ENCODE measurements at places on chromosomes 4 and X.

DNA sequence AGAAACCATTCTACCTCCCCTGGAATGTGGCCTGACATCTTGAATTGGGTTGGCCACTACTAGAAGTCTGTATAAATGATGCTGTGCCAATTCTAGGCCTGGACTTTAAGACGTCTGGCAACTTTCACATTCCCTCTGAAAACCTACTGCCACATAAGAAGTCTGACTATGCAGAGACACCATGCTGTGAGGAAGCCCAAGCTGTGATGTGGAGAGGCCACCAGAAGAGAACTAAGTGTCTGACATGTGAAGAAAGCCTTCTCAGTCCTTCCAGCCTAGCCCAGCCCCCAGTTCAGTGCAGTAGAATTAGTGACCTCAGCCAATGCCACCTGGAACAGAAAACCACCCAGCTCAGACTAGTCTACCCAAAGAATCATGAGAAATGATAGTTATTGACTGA is 24.2 kb upstream of the FAM9C start:
- DNase-seq: no peak

DNA sequence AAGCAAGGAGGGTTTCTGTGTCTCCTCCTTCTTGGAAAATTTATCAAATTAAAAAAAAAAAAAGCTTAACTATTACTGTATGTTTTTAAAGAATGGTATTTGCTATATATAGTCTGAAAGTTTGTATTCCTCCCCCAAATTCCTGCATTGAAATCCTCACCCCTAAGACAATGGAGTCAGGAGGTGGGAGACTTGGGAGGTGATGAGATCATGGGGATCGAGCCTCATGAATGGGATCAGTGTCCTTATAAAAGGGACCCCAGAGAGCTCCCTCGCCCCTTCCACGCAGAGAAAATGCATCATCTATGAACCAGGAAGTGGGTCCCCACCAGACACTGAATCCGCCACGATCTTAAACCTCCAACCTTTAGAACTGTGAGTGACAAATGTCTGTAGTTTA is 50.1 kb downstream of the DHRSX start:
- no peak for DNase-seq

GRCh38 chrX:119760026-119760877 is 1.9 kb downstream of the SOWAHD start:
- DNase-seq: no peak

DNA sequence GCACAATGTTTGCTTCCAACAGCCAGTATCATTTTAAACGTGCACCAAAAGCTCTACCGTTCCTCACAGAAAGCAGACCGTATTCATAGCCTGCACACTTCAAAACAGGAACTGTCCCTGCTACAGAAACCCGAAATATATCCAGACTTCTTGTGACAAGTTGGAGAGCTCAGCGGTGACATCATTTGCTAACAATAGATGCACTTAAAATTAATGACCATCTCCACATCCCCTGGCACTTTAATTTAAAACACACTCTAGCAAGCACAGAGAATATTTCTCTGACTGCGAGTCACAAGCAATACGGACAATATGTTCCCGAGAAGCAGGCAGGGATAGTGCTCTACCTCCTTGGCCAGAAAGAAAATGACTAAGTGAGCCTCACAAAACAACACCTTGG is 2.5 kb downstream of the NYX start:
- DNase-seq: no peak

DNA sequence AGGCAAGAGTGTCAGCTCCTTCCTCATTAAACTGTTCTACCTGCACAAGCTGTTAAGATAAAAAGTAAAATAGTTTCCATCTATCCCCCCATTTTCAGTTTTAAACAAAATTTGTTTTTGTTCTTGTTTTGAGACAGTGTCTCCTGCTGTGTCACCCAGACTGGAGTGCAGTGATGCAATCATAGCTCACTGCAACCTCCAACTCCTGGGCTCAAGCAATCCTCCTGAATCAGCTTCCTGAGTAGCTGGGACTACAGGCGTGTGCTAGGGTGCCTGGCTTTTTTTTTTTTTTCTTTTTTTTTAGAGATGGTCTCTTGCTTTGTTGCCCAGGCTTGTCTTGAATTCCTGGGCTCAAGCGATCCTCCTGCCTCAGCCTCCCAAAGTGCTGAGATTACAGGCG is 105.4 kb downstream of the HS6ST2 start:
- no peak for DNase-seq

DNA sequence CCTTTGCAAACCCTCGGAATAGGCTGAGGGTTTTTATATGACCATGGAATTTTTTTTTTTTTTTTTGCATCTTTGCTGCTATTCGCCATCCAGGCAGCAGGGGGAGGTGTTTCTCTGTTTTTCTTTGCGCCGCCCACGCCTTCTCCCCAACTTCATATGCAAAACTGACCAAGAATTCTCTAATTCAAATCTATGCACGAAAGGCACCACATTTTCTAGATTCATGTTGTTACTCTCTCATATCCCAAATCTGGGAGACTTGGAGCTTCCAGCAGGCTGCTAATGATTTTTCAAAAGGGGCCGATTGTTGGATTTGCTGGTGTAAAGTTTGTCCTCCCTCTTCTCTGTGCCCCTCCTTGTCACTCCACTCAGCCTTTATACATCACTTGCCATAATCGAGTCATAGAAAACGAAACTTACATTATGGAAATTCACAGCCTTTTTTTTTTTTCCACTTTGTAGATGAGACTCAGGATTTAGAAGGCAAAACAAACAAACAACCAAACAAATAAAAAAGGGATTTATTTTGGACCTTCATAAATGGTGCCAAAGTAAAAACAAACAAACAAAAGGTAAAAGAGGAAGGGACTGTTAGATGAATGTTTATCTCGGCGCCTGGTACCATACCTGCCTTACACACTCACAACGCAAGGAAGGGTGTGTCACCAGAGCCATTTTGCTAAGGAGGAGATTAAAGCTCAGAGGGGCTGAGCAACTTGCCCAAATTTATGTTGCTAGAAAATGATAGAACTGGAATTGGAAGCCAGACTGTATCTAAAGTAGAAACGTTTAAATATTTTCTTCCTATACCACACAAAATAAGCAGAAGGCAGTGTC is 29.3 kb upstream of the BOD1L1 start:
- no peak for DNase-seq

DNA sequence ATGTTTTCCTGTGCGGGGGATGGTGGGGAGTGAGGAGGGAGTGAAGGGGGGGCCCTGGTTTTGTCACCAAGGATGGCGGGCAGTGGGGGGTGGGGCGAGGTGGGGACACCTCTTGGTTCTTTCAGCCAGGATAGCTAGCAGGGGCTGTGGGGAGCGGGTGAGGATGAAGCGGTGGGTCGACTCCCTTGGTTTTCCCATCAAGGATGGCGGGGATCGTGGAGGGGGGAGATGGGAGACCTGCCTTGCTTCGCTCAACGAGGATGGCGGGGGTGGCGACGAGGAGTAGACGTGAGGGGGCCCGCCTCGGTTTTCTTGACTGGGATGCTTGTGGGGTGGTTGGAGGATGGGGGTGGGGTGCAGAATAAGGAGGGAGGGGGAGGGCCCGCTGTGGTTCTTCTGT is 643 bp downstream of the FHL1 start:
- DNase-seq: no peak

Data from SHP77 treated with DMSO at 0.1 percent for 48 hours (cell line).